NCI-H187 treated with DMSO at 0.1 percent for 48 hours (cell line): ENCODE measurements at places on chromosomes 1 and 21.

GRCh38 chr1:38451541-38451993, 405.0 kb upstream of the POU3F1 start:
- no peak for DNase-seq

DNA sequence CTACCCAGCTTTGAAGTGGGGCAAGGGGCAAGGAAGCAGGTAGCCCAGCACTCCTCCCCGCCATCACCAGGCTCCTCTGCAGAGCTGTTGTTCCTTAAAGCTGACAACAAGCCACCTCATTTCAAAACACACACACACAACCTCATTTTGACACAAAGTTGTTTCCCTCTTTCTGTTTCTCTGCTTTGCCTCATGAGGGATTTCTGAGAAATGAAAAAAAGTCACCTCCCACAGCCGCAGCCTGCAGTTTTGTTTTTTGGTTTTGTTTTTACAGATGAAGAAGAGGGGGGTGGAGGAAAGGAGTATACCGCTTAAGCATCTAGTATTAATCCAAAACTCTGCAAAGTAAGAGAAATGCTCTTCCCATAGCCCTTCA, 12.1 kb downstream of the MCL1 start:
- DNase-seq: no peak

DNA sequence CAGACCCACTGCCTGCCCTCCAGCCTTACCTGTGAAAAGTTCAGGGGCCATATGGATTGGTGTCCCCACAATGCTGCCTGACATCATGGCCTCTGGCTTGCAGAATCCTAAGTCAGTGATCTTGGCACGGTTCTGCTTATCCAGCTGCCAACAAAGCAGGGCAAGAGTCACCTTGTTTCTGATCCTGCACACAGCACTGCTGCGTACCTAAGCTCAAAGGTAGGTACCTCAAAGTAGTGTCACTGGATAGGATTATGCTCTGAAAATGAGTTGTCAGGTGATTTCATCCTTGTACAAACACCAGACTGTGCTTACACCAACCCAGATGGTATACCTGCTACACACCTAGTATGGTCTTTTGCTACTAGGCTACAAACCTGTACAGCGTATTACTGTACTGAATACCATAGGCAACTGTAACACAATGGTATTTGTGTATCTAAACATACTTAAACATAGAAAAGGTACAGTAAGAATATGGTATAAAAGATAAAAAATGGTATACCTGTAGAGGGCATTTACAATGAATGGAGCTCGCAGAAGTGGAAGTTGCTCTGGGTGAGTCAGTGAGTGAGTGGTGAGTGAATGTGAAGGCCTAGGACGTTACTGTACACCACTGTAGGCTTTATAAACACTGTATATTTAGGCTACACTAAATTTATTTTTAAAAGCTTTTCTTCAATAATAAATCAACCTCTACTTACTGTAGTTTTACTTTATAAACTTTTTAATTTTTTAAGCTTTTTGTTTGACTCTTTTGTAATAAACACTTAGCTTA, 29.1 kb upstream of the RBBP5 start:
- DNase-seq: no peak

GRCh38 chr1:104466068-104466467, 716.4 kb downstream of the AMY1C start:
- no peak for DNase-seq

DNA sequence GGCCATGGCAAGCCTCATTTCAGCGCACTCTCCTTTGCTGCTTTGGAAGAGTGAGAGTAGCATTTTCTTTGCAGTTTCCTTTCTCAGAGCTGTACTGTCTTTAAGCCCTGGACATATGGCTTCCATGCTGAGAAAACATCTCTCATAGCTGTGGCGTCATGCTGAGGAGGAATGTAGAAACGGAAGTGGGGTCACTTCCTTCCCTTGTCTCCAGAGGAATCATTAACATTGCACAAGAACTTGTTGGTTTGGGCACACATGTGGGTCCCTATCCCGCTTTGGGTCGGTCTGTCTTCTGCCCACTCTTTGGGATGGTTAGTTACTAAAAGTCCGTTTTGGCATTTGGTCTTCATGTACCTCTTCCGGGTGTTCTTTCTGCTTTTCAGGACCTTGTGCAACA, 5.6 kb downstream of the MFN2 start:
- no peak for DNase-seq

- no peak for DNase-seq
These were observed 1109.3 kb upstream of the B3GALT2 start for GRCh38 chr1:194295685-194296084.

- no peak for DNase-seq
These were observed 55.7 kb upstream of the SYNC start for GRCh38 chr1:32758177-32758794.

DNA sequence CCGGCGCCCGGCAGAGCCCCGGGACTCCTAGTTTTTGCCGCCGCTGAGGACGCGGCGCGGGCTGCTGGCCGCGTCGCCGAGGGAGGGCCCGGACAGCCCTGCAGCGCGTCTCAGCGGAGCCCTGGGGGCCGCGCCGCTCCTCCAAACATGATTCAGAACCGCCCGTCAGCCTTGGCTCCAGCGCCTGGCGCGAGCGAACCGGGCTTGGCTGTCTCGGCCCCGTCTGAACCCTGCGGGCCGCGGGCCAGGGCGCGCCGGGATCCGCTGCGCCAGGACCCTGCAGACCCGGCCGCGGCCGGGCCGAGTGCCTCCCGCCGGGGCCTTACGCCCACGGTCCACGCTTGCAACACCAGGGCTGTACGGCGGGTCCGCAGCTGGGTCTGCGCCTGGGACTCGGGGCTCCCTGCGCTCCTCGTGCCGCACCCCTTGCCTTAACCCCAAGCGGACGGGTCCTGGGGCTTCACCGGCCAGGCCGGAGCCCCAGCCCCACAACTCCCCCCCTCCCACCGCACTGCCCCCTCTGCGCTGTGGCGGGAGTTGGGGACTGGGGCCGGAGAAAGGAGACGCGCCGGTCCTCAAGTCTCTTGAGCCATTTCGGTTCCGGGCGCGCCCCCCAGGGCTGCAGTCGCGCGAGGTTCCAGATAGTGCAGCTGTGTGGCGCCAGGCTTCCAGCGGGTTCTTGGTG, 48.4 kb upstream of the CD34 start:
- DNase-seq: no peak

DNA sequence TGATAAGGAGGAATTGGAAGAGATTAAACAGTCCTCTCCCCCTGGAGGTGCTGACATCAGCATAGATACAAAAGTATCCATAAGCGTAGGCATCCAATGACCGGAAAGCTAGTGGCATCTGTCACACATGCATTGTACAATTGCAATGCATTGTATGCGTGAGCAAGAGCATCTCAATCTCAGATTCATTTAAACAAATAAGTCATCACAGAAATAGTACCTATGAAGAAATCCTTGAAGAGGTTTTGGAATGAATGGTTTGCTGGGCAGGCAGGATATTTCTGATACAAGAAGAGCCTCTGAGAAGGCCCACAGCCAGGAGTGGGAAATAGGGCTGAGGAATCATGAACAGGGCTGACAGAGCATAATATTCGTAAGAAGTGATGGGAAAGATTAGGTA, 88.9 kb upstream of the ABCD3 start:
- no peak for DNase-seq

- DNase-seq: no peak
These were observed 20.7 kb downstream of the CD1B start for GRCh38 chr1:158310623-158311022.

DNA sequence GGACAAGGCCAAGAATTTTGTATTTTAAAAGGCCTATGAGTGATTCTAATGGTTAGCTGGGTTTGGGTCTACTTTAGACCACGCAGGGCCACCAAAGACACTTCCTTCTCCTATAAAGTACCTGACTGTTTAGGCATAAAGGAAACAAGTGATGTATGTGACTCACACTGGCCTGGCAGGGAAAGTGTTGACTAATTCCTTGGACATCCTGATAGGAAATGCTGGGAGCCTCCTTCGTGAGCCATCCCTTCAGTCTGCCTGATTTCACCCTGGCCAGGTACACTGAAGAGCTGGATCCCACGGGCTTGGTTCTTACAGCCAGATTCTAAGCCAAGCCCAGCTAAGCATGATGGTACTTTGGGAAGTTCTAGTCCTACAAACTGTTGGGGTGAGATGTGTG, 100.5 kb upstream of the HMGB4 start:
- DNase-seq: no peak

GRCh38 chr1:199279872-199280645, 641.2 kb downstream of the PTPRC start:
- DNase-seq: no peak

DNA sequence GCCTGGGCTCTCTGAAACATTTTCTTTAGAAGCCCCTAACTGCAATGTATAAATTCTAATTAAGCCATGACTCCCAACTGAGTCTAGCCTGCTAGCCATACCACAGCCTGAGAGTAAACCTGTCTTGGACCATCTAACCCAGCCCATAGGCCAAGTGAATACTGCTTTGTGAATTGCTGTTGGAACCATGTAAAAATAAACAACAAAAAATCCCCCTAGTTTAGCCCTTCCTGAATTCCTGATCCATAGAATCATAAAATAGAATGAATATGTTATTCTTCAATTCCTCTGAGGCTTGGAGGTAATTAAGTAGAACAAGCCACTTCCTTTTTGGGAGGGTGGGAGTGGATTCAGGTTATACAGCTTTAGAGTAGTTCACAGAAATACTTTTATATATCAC, 1496.4 kb downstream of the MRPL39 start:
- DNase-seq: no peak

DNA sequence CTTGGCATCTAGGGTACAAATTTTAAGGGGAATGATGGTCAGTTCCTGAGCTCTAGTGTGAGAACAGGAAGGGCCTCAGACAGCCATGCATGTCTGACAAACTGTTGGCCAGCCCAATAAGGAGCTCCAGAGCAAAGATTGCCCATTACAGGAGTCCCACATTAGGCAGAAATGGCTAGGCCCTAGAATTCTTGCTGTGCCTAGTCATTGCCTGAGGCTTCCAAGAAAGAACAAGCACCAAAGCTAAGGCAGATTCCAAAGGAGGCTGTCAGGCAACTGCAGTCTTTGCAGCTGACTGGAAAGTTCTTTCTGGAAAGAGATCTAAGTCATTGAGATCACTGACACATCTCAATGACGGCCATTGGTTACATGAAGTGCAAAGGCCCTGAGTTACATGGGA, 3.9 kb upstream of the STIL start:
- DNase-seq: no peak

DNA sequence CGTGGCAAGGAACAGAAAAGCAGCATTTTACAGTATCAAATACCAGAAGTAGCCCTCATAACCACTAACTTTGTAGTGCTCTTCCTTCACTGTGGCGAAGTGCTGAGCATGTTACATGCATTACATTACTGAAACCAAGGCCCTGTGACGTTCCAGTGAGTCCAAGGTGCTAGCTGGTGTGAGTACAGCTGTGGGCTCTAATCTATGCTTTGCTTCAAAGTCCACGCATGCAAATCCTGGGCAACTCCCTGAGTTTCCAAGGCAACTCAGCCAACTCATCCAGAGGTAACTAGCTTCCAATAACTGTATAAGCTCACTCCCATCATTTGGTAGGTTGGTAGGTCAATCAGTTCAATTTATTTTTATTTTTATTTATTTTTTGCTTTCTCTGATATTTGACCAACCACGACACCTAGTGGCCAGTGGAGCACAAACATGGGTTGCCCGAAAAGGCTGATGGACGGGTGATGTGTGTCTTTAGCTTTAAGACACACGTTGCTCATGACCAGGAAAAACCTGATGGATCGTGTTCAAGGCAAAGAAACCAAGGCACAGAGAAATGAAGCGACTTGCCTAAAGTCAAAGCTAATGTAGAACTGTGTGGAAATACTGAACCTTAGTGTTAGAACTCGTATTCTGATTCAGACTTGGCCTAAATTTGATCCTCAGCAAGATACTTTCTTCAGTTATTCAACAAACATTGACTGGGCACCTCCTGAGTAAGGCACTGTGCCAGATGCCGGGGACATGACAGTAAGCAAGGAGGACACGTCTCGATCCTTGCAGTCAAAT, 73.0 kb downstream of the GNG12 start:
- DNase-seq: no peak

DNA sequence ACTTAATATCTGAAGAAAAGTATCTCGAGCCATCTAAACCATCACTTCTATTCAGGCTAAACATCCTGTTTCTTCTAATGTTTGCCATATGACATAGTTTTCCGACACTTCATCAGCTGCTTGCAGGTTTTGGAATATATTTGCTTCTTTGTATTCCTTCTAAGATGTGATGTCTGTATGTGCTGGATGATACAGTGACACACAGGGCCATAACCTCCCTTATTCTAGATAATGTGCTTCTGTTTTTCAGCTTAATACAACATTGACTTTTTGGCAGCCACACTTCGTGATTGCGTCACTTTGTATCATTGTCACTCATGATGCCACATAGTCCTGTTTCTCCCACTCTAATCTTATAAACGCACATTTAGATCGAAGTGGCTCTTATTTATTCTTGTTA, 156.3 kb downstream of the CRB1 start:
- no peak for DNase-seq

GRCh38 chr1:60153961-60154360, 80.4 kb upstream of the C1orf87 start:
- DNase-seq: no peak

GRCh38 chr1:225848030-225848955, 33.9 kb downstream of the TMEM63A start:
- no peak for DNase-seq

- no peak for DNase-seq
These were observed 6.7 kb downstream of the OR2T11 start for GRCh38 chr1:248627971-248628844.

- no peak for DNase-seq
These were observed 166.9 kb downstream of the TOMM20 start for GRCh38 chr1:234961456-234962339.

GRCh38 chr1:84758968-84759491, 68.8 kb upstream of the SSX2IP start:
- DNase-seq: no peak

DNA sequence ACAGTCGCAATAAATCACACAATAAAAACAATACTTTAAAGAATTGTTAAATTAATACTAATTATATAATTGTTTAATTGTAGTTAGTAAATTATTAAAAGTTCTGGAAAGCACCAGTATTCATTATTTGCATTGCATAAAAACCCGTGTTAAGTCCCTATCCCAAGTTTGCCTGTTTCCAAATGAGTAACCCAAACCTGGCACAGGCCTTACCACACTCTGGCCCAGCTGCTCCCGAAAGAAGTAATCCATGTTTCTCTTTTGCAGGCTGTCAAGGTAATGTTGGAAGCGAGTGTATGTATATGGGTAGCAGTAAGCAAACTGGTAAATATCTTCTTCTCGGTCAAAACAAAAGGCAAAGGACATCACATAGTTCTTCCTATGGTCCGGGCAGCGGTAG, 268.7 kb upstream of the BEND5 start:
- DNase-seq: no peak

DNA sequence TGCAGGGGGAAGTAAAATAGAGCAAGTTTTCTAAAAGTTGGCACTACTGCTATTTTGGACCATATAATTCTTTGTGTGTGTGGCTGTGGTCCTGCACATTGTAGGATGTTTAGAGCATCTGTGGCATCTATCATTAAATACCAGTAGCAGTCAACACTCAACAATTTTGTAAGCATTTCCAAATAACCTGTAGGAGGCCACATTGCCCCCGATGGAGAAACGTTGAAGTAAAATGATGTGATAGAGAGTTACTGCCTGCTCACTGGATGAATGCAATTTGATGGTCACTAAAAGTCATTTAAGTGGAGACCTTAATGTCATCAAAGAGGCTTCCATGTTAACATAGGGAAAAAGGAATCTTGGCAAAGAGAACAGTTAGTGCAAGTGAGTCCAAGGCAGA, 560.8 kb downstream of the NEGR1 start:
- DNase-seq: no peak

- DNase-seq: no peak
These were observed 340.0 kb upstream of the DUSP10 start for GRCh38 chr1:222081859-222082258.

- DNase-seq: no peak
These were observed 152.9 kb downstream of the FCRL5 start for GRCh38 chr1:157399343-157399983.

GRCh38 chr21:45737485-45738166, 94.1 kb downstream of the PCBP3 start:
- no peak for DNase-seq
